ENCODE measurements at places on chromosomes 6 and 20.
A peak's percentile ranks its signal among the peaks of the same experiment; 100 is the strongest.

- no peak for DNase-seq
Measured at GRCh38 chr6:110731898-110732297, 83.4 kb downstream of the CDK19 start.

GRCh38 chr6:89853068-89853467, 23.4 kb downstream of the CASP8AP2 start:
- no peak for DNase-seq

GRCh38 chr6:168171673-168172353, 92.8 kb upstream of the FRMD1 start:
- no peak for DNase-seq

- no peak for DNase-seq
Measured at GRCh38 chr6:4981761-4982160, 22.1 kb downstream of the RPP40 start.

DNA sequence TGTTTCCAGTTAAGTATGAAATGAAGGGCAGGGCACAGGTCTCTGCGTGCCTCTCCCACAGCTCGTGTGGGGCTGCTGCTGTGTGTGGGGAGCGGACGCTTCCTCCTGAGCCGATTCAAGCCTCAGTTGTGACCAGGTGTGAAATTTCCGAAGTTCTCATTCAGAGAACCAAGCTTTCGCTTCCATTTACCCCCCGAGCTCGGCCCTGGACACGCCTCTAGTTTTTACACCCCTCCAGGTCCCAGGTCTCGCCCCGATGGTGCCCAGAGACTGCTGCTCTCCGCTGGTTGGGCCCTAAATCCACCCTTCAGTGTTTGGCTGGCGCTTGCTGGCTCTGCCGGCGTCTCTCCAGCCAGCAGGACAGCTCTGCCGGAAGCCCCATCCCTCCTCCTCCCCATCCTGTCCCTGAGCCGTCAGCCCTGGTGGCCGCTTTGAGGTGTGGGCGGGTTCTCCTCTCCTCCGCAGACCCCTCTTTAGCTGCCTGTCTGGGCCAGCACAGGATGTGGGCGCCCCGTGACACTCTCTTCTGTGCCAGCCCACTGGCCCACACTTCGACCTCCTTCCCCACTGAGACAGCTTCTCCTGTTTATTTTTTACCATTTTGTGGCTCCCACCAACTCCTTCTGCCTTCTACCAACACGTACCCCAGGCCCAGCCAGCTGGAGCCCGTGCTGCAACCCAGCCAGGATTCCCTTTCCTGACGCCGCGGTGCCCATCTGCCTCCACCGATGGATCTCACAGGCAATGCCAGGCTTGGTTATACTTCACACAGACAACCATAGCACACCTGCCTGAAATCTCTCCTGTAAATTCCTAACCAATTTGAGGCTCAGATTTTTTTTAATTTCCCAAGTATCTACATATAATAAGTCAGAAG, 142.8 kb downstream of the DLL1 start:
- peak; percentile 45 for DNase-seq

DNA sequence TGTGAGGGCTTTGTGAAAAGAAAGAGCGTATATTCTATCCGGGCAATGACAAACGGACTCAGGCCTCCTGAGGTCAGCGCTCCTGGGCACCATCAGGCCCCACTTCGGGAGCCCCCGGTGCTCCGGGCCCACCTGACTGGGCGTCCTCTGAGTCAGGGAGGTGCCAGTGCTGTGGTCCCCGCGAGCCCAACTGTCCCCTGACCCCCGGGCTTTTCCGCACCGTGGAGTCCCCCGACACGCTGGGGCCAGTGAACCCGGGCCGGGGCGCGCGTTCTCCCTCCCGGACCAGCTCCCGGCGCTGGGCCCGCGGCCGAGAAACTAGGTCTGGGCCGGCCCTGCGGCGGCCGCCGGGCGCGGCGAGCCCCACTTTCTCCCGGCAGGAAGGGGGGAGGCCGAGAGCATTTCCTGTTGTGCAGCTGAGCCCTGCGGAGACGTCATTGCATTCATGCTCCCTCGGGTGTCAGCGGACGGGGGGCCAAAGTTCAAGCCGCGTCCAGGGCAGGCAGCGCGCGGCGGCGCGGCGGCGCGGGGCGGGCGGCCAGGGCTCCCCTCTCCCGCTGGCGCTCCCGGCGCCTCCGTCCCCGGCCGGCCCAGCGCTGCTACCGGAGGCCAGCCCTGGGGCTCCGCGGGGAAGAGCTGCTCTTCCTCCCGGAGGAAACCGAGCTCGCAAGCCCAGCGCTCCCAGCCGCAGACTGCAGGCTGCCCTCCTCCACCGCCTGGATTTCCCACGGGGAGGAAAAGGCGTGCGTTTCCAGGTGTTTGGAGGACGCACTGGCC, 18.3 kb downstream of the HIVEP2 start:
- peak; percentile 75 for DNase-seq

GRCh38 chr20:61954276-61955021, 111.2 kb downstream of the TAF4 start:
- peak; percentile 48 for DNase-seq

GRCh38 chr6:118902726-118903125, 8.8 kb downstream of the ASF1A start:
- DNase-seq = no peak

DNA sequence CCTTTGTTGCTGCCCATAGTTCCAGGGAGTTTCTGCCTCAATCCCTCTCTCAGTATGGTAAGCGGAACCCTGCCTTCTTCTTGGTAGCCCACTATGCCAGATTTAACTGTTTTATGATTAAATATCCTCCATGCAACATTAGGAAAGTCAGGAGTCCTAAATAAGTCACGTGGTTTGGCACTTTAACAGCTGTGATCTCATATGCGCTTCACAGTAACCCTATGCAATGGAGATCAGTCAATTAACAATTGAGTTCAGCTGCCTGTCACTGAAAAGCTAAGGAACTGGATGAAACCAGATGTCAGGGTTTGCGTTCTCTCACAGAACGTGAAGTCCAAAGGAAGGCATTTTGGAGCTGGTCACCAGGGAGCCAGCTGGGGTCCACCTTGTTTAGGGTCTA, 81.6 kb downstream of the PSMB1 start:
- DNase-seq = no peak

- no peak for DNase-seq
Measured at GRCh38 chr6:124866040-124866439, 96.2 kb upstream of the RNF217 start.

GRCh38 chr6:92757925-92758324, 661.4 kb downstream of the EPHA7 start:
- no peak for DNase-seq

DNA sequence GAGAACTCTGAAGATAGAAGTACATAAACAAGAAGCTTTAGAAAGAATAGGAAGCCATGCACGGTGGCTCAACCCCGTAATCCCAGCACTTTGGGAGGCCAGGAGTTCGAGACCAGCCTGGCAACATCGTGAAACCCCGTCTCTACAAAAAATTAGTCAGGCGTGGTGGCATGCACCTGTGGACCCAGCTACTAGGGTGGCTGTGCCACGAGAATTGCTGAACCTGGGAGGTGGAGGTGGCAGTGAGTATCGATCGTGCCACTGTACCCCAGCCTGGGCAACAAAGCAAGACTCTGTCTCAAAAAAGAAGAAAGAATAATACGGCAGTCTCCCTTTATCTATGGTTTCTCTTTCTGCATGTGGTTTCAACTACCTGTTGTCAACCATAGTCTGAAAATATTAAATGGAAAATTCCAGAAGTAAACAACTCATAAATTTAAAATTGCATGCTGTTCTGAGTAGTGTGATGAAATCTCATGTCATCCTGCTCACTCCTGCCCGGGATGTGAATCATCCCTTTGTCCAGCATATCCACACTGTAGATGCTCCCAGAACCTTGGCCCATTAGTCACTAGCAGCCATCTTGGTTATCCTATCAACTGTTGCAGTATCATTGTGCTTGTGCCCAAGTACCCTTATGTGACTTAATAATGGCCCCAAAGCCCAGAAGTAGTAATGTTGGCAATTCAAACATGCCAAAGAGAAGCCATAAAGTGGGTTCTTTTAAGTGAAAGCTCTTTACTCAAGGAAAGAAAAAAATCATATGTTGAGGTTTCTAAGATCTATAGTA, 22.1 kb downstream of the DEK start:
- DNase-seq = no peak

DNA sequence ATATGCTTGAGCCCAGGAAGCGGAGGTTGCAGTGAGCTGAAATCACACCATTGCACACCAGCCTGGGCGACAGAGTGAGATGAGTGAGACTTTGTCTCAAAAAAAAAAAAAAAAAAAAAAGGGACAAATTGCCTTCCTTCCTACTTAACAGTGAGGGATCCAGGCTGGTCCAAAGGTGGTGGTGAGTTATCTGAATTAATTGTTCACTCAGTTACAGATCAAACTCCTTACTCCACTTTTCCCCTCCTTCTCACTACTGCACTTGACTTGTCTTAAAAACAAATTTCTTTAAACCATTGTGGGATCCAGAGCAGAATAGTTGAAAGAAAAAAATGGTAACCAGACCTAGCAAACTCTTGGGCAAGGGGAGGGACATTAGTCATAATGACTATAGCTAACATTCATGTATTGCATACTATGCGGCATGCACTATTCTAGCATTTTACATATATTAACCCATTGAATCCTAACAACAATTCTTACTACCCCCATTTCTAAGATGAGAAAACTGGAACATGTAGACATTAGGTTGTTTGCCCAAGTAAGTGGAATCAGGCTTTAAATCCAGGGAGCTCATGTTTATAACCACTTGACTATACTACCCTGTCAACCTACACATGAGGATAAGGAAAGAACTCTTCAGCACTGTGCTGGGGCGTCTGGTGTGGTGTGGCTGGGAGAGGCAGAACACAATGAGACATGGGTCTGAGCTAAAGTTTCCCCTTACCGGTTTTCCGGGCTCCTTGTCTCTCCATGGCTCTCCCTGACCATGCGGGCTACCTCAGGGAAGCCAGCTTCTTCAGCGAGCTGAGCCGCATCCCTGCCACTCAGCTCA, 1.5 kb downstream of the GPANK1 start:
- no peak for DNase-seq

DNA sequence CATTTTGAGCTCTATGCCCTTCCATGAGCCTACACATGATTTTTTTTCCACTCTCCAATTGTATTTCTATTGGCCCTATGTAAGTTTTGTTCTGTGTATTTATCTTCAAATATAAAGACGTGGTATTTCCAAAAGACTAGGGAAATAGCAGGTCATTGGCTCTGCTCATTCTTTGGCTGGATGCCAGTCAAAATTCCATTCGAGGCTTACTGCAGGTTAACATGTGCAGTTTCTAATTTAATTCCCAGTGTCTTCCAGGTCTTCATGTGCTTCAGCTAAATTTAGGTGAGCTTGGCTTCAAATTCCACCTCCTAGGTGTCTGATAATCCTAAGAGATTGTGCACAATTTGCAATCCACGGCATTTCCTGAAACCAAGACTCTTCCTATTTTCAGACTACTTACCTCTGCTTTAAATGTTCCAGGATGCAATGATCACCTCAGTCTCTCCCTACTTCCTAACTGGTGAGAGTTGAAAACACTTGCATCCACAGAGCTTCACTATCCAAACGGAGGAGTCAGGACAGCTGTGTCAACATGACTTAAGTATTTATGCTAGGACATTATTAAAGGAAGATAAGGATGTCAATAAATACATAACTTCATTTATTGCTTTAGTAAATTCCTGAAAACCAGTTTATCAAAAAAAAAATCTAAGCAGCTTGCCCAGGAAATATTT, 236.1 kb downstream of the COL12A1 start:
- no peak for DNase-seq

GRCh38 chr20:62774762-62775161, 21.5 kb upstream of the MRGBP start:
- DNase-seq = no peak

DNA sequence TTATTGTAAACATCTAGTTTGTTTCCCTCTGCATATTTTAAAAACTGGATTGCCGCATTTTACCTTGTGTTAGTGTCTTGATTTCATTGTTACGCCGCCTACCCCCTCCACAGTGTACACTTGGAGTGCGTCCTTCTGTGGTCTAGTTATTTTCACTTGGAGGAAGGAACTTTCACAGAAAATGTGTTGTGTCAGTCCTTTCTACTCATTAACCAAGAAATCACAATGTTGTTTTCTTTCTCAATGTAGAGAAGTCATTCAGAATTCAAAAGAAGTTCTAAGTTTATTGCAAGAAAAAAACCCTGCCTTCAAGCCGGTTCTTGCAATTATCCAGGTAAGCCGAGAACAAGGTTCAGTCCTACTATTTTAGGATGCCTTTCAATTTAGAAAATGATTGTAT, 10.3 kb downstream of the MTHFD1L start:
- DNase-seq = no peak

GRCh38 chr6:112910256-112910655, 563.1 kb downstream of the RFPL4B start:
- no peak for DNase-seq

DNA sequence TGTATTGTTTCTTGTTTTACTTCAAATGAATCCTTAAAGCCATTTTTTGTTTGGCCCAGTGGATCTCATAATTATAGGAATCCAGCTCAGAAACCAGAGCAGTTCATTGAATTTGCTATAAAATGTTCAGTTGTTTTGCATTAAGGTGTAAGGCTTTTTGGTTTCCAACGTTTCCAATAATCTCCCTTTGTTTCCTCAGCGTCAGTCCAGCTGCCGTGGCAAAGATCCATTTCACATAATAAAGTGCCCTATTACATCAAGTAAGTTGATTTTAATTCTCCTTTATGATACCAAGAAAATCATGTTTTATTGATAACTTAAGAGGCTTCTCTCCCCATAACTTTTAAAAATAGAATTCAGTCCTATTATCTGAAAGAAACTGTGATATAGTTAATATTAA, 472.6 kb downstream of the UTRN start:
- no peak for DNase-seq

GRCh38 chr6:158330016-158330415, 17.8 kb downstream of the TULP4 start:
- no peak for DNase-seq

DNA sequence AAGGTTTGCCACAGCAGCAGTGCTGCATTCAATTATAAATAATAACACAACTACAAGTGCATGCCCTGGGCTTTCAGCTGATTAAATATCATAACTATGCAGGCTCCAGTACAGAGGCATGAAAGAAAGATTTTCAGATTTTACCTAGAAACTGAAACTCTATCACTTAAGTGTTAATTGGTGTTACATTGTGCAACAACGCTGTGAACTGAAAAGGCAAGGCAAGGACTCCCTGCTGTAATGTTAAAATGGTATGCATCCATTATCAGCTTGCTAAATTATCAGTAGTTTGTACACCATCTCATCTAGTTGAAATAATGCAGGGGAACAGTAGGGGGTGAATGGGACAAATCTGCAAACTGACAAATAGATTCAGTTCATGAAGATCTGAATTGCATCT, 976.7 kb upstream of the MANEA start:
- DNase-seq = no peak

DNA sequence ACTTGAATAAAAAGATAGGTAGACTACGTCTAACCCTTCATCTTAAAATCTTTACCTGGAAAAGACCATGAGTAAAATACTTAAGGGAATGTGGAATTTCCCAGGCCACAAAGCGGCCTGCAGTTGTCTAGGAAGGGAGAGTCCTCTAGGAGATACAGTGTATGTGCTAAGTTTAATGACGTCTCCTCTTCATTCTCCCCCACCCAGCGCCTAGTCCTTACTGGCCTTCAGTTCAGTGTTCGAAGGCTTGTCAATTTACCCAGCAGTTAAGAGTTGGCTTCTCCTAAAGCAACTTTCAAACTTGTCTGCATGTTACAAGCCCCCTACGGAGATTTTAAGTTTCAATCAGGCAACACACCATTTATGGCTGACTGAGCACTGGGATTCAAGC, 35.2 kb downstream of the HFE start:
- DNase-seq = peak; percentile 30

Data from substantia nigra (tissue), 51 donors.